ENCODE measurements at places on chromosomes 3 and 15.

GRCh38 chr15:48120745-48121144 lies at the start of gene SLC24A5:
Gene SLC24A5, plus strand, starts transcription at chr15:48120990. Its CDS starts 55 bp downstream, at chr15:48121045.
- no peak for DNase-seq

DNA sequence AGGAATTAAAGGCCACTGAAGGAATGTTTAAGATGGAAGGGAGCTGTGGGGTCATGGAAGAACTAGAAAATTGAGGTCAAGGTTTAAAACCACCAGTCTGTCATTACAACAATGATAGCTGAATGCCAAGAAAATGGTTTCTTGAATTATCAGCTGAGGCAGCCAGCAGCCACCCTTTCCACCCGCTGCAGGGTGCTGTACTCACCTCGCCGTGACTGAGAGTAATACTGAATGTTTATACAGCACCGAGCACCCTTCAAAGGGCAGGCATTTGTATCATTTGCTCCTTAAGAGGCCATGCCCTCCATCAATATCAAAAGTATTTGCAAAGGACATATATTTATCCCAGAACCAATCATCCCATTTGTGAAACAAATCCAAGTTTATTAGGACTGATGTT lies 402.8 kb downstream of the VPS13C start:
- no peak for DNase-seq

GRCh38 chr3:106029954-106030626 lies 161.3 kb upstream of the CBLB start:
- no peak for DNase-seq

DNA sequence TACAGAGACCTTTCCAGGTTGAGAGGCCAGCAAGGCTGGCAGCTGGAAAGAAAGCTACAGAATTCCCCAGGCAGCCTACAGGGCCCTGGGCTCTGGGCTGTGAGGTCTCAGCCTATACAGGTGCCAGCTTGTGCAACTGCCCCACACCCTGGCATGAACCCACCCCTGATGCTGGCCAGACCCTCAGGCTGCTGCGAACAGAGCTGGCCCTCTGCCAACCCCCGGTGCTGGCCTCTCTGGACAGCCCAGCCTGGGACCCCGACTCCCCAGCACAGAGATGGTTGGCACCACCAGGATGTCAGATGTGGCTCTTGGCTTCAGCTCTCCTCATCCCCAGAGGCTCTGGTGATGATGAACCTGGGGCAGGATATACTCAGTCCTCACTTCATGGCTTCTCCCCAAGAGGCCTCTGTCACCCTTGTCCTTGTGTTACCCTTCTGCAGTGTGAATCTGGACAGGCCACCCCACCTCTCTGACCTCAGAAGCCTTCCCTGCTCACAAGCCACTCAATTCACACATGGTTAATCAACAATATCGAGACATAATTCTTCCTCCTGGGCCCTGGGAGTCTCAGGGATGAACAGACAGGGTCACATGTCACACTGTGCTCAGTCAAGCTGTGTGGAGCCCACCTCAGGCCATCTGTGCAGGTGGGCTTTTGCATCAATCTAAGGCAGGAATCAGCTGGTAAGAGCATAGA lies 11.0 kb upstream of the BFSP2 start:
- no peak for DNase-seq

- no peak for DNase-seq
These were observed 76.0 kb downstream of the ZBBX start for GRCh38 chr3:167304077-167304476.

DNA sequence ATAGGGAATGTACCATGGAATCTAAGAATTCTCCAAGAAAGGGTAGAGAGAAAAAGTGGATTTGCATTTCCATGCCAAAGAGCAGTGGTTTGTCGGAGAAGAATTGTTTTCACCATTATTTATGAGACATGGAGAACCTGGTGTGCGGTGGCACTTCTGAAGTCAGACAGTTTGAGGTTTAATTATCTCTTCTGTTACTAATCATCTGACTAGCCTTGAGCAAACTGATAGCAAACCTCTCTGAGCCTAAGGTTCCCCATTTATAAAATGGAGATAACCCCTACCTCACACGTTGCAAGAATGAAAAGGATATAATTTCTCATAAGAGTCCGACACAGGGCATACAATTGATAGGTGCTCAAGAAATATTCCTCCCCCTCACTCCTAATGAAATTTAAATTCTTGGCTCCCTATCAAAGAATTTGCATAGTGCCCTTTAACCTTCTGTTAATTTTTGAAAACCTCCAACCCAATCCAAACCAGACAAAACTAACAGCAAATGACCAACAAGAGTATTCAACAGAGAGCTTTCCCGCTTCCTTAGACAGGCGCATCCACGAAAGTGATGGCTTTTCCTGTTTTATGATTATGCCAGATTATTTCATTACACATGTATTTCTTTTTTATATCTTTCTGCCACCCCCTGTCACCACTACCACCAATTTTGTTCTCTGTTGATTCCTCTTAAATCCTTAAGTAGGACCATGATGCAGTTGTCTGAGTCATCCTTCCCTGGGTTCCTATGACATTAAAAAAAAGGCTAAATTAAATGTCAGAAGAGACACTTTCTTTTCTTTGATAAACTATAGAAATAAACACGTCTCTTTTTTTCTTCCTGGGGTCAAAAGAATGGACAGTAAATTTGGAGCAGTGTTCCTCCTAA lies 28.5 kb downstream of the TMEM212 start:
- no peak for DNase-seq

GRCh38 chr3:40417845-40418543 lies 31.0 kb downstream of the ENTPD3 start:
- DNase-seq: no peak

DNA sequence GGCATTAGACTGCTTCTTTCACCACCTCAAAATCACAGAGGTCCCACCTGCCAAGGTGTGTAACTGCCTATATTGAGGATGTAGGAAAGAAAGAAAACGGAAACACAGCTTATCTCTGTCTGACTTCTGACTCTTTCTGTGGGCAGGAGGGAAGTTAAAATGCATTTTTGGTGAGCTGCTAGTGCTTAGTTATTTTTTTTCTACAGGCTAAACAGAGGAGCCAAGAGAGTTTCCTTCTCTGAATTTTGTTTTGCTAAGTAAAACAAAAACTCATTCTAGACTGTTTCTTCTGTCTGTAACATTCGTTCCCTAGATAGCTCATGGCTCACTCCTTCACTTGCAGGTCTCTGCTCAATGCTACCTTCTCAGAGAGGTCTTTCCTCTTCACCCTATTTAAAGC lies 18.8 kb upstream of the AMOTL2 start:
- no peak for DNase-seq

DNA sequence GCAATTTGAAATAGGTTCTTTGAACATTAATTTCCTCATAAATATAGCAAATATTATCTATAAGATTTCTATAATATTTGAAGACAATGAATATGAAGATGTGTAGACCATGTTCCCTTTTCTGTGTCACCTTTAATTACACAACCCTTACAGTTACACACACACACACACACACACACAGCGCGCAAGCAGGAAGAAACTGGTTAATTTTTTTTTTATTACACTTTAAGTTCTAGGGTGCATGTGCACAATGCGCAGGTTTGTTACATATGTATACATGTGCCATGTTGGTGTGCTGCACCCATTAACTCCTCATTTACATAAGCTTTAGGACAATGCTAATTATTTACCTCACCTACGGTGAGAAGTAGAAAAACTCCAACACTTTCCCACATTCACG lies 122.9 kb downstream of the TPRG1 start:
- DNase-seq: no peak

- DNase-seq: no peak
These were observed 22.4 kb downstream of the ISG20 start for GRCh38 chr15:88661041-88661700.

GRCh38 chr3:171404376-171404967 lies 55.7 kb downstream of the TNIK start:
- no peak for DNase-seq

- DNase-seq: no peak
These were observed 421.4 kb downstream of the SHQ1 start for GRCh38 chr3:72426618-72427397.

GRCh38 chr3:64450396-64450956 lies 225.2 kb upstream of the PRICKLE2 start:
- no peak for DNase-seq

DNA sequence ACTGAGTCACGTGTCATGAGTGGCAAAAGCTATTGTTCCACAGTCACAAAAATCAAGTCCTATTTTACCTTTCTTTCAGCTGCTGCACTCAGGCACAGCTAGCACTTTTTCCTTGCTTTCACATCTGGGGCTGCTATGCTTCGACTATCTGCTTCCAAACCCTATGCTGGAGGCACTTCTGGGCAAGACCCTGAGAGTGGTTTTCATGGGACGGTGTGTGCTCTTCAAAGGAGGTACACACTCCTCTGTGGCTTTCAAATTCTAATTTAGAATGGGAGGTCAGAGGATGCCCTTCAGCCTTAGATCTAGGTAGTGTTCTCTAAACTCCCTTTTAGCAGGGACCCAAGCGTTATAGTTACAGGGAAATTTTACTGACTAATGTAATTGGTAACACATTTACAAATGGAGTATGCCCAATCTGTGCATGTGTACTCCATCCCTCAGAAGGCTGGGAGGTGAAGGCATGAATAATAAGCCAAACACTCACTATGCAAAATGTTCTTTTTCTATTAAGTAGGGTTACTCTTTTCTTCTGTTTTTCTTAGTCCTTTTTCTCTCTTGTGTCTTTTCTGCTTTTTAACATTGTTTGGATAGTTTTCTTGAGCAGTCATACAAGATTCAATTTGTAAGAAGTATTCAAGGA lies 188.3 kb downstream of the LSAMP start:
- DNase-seq: no peak

DNA sequence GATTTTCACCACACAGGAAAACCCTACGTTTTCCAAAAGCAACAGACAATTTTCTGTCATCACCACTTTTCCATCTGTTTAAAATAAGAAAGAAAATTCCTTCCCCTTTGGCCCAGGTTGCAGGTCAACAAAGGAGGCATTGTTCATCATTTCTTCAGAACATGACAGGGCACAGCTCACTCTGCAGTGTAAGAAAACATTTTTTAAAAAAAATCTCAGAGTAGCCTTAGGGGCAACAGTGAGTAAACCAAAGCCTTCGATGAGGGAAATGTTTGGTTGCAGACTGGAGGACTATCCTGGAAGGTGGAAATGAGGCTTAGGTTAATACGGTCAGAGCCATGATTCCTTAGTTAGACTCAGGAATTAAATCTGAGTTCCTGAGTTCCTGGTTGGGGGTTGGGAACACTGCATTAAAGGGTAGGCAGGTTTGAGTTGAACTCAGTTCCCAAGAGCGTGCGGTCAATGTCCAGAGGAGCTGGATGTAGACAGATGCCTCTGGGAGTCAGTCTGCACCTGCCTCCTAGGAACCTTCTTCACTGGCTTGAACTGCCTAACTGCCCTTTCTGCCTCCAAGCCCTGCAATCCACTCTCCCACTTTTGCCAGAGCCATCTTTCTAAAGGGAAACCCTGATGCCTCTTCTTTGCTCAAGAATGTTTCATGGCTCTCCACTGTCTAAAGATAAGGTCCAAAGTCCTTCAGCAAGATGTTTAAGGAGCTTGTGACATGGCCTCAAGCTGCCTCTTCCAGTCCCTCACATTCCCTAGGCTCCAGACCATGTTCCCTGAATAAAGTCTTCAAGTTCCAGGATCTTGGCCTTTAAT lies 3.3 kb upstream of the HES1 start:
- DNase-seq: no peak

DNA sequence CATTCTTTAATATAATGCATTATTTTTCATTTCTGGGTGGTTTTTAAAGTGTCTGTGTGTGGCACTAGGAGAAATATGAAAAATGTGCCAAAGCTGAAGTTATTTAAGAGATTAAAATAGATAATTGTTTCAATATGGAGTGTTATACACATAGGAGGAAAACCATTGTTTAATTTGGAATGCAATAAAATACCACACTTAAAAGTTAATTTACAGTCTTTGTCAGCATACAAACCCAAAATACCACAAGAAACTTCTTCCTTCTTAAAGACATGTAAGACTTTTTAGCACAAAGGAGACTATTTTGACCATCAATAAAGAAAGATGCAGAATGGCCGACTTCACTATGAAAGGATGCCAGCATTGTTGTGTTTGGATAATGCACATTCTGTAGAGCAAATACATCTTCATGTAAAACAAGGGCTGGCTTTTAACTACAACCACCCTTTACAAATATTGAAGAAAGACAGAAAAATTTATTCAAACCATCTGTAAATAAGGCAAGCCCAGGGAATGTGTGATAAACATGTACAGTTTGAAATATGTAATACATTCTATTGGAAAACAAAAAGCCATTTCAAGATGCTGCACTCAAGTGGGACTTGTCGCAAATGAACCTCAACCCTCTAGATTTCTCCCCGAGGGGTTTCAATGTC lies 1146.6 kb downstream of the ROBO1 start:
- DNase-seq: no peak

- DNase-seq: no peak
These were observed 111.7 kb downstream of the LMLN start for GRCh38 chr3:198071602-198072287.

DNA sequence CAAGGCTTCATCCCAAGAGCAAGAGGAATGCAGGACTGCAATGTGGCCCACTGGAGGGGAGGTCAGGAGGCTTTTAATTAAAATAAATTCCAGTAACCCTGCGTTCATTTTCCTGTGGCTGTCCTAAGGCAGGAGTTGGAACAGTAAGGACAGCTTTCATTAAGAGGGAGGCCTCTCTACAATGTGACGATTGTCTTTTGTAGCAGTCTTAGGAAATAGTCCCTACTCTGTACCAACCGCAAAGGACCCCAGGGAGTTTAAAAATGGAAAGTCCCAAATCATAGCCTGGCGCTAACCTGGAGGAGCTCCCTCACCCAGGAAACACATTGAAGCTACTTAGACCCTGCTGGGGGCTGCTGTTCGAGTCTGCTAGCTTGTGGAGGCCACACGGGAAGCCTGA lies 62.8 kb downstream of the SYNM start:
- DNase-seq: no peak

DNA sequence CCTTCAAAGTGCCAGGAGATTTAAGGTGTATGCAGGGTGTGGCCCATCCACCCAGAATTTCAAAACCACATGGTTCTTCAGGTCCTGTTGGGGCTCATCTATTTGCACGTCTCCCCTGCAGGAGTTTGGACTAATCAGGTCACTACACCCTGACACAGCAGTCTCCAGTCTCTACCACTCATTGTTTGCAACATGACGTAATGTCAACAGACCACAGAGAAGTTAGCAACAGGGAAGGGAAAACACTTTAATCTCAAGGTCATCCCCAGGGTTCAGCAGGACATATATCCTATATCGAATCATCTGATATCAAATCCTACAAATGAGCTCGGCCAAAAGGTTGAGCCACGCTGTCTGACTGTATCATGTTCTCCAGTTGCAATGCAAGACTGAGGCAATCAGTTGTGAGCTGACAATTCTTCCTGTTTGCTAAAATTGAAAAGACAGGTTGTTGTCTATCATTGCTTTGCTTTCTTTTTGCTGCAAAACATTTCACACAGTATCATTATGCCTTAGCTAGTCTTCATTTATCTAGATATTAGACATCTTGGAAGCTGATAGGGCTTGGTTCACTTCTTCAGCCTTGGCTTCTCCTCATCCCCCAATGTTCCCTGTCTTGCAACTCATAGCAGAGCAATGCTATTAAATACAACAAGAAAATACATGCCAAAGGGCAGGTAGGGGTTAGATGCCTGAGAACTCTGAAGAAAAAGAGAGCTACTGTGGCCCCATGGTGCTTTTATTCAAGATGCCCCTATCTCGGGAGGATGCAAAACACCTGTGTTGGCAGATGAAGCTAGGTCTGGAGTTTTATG lies 13.4 kb upstream of the LEKR1 start:
- DNase-seq: no peak

Data from progenitor cell of endocrine pancreas (in vitro differentiated cells).